ENCODE measurements at places on chromosomes 11 and 22.

GRCh38 chr11:34936945-34937629 lies 20.7 kb downstream of the PDHX start:
- no peaks in the 10 kb centered on the region for H3K27me3 ChIP-seq
- DNase-seq: no peak
- no peak overlapping the region for H3K4me3 ChIP-seq
- peaks cover 12% of the 10 kb centered on the region for H3K36me3 ChIP-seq
- peaks cover 27% of the 10 kb centered on the region for H3K4me1 ChIP-seq
- no peak overlapping the region for H3K27ac ChIP-seq

- peaks cover 27% of the 10 kb centered on the region for H3K27me3 ChIP-seq
- peaks cover 3% of the 10 kb centered on the region for H3K36me3 ChIP-seq
- H3K4me3 ChIP-seq: no peak overlapping the region
- no peak overlapping the region for H3K27ac ChIP-seq
- no peak for DNase-seq
- H3K4me1 ChIP-seq: peaks cover 10% of the 10 kb centered on the region
These were observed 102.3 kb upstream of the PITPNB start for GRCh38 chr22:28021116-28021997.

- H3K4me1 ChIP-seq: no peaks in the 10 kb centered on the region
- H3K36me3 ChIP-seq: no peaks in the 10 kb centered on the region
- H3K27ac ChIP-seq: no peak overlapping the region
These were observed 428.6 kb downstream of the CNTN5 start for GRCh38 chr11:99449345-99449744.

DNA sequence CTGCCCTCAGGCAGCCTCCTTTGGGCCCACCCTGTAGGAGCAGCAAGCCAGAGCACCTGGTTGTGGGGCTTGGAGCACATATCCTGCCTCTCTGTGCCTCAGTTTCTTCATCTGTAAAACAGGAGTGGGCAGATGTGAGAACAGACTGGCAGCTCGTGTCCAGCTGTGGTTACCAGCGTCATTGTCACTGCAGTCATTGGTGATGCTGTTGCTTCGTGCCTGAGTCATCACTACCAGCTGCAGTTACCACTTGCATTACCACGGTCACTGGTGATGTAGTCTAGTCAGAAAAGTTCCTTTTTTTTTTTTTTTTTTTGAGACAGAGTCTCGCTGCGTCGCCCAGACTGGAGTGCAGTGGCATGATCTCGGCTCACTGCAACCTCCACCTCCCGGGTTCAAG lies 20.4 kb downstream of the RSPH14 start:
- no peak overlapping the region for H3K4me3 ChIP-seq
- peaks cover 10% of the 10 kb centered on the region for H3K4me1 ChIP-seq
- no peaks in the 10 kb centered on the region for H3K36me3 ChIP-seq
- DNase-seq: no peak
- H3K27ac ChIP-seq: peak overlapping the region; percentile 91

GRCh38 chr11:130049328-130049771 lies 20.3 kb upstream of the APLP2 start:
- no peak overlapping the region for H3K4me3 ChIP-seq
- DNase-seq: no peak
- no peaks in the 10 kb centered on the region for H3K36me3 ChIP-seq
- no peak overlapping the region for H3K27ac ChIP-seq
- H3K27me3 ChIP-seq: no peaks in the 10 kb centered on the region
- no peaks in the 10 kb centered on the region for H3K4me1 ChIP-seq

DNA sequence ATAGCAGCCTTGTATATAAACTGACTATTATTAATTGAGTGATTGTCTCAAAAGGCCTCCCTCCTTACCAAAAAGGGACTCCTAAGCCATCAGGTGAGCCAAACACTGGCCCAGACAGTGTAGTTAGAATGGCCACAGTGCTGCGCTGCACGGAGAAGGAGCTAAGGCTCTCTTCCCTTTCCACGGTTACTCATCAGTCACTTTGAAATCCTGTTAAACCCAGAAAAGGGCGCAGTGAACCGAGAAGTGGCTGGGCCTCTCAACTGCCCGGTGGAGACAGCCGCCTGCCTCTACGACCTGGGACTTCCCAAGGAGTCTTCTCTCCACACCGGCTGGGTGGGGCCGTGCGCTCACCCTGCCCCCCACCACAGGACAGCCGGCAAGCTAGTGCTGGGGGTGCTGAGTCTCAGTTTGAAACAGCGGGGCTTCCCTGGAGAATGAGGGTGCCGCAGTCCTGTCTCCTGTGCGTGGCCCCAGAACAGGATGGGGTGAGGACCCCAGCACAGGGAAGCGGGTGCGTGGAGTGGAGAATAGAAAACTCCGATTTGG lies 1.3 kb downstream of the MYH9 start:
- H3K36me3 ChIP-seq: peaks cover 59% of the 10 kb centered on the region
- peak overlapping the region; percentile 95 for H3K4me3 ChIP-seq
- no peak for DNase-seq

DNA sequence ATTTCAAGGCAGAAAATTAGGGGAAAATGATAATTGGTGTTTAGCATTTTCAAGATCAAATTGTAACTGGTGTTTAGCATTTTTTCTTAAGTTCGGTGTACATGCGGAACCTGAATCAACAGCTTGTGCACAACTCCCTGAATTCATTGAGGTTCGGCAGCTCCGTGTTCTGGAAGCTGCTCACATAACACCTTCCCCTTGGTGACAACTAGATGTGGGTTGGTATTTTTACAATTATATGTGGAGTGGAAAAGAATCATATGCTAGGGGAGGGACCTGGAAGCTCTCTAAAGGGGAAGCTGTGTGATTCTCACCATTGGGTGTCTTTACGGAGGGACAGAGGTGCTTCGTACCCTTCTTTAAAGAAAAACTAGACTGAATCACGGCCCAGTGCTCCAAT lies 199.0 kb upstream of the MTNR1B start:
- no peak overlapping the region for H3K27ac ChIP-seq
- no peak overlapping the region for H3K4me3 ChIP-seq
- no peak for DNase-seq

DNA sequence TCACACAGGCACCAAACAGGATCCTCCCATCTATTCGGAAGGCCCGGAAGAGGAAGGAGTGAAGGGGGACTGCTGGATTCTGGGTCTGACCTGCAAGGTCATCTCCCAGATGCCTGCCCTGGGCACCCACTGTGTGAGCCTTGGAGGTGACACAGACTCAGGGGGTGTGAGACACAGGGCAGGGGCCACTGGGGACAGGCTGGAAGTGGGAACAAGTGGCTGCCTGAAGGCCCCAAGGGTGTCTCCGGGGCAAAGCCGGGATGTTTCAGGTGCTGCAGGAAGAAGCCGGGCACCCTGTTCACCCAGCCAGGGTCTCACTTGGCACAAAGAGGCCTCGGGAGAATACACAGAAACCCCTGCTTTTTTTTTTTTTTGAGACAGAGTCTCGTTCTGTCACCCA lies 385.5 kb downstream of the CTTN start:
- DNase-seq: no peak
- no peak overlapping the region for H3K27ac ChIP-seq
- H3K4me3 ChIP-seq: no peak overlapping the region
- no peaks in the 10 kb centered on the region for H3K4me1 ChIP-seq
- H3K36me3 ChIP-seq: no peaks in the 10 kb centered on the region
- H3K27me3 ChIP-seq: peaks cover 7% of the 10 kb centered on the region

DNA sequence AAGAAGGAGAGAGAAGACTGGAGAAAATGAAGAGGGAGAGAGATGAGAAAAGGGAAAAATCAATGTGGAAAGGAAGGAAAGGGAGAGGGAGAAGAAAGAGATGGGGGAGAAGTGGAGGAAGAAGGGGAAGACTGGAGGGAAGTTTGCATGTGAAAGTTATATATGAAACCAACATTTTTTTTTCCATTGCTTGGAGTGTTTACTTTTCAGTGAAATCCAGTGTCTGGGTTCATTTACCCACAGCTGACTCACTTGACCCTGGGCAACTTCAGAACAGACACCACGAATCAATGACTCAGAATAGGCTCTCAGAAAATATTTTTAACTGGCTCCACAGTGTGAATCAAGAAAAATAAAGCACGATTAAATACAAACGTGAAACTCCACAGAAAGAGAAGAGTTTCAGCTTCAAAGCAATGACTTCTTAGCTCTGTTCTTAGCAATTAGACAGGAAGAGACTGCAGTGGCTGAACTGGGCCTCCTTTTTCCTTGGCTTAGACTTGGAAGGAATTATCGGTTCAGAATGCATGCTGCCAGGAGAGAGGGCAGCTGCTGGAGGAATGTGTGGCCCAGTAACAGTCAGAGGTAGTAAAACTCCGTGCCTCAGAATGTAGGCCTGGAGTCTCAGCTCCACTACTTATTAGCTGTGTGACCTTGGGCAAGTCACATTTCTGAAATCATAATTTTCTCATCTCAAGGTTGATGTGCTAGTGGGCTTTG lies 237.5 kb downstream of the MIAT start:
- no peak overlapping the region for H3K27ac ChIP-seq
- H3K4me1 ChIP-seq: no peaks in the 10 kb centered on the region
- H3K36me3 ChIP-seq: no peaks in the 10 kb centered on the region
- DNase-seq: no peak
- peaks cover 55% of the 10 kb centered on the region for H3K27me3 ChIP-seq
- no peak overlapping the region for H3K4me3 ChIP-seq

GRCh38 chr11:34899633-34900016 lies 16.6 kb downstream of the APIP start:
- no peak for DNase-seq
- H3K27ac ChIP-seq: no peak overlapping the region
- H3K4me1 ChIP-seq: peaks cover 5% of the 10 kb centered on the region
- H3K36me3 ChIP-seq: peaks cover 3% of the 10 kb centered on the region
- H3K27me3 ChIP-seq: no peaks in the 10 kb centered on the region
- H3K4me3 ChIP-seq: no peak overlapping the region

DNA sequence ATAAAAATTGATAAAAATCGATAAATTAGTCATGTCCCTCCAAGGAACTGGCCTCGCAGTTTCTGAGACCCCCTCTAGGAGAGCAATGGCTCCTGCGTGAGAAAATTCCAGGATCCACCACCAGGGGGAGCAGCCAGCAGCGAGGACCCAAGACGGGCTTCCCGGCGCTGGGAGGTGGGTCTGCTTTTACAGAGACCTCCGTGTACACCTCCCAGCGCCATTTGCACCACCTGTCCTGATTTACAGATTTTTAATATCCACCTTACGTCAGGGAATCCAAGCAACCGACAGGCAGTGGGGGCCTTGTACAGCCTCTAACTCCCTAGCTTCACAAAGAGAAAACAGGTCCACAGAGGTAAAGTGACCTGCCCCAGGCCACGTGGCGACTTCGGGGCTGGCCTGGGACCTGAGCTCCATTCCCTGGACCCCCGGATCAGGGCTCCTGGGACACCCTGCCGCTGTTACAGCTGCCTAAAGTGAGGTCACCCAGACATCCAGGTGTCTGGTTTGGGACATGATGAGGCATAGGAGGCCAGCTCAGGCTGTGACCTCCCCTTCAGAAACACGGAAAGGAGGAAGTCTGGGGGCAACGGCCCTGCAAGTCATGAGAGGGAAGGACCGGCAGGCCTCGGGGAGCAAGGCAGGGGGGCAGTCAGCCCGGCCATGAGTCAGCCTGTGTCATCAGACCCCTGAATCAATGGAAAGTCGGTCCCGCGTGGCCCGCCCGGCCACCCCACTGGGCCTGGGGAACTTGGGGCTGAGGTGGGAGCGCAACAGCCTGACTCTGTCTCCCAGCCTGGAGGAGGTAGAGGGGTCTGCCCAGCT lies 3.5 kb downstream of the OSM start:
- H3K4me3 ChIP-seq: peak overlapping the region; percentile 54
- peaks cover 44% of the 10 kb centered on the region for H3K4me1 ChIP-seq
- no peaks in the 10 kb centered on the region for H3K27me3 ChIP-seq
- H3K27ac ChIP-seq: peak overlapping the region; percentile 54
- H3K36me3 ChIP-seq: peaks cover 37% of the 10 kb centered on the region
- DNase-seq: peak; percentile 77

- H3K27me3 ChIP-seq: no peaks in the 10 kb centered on the region
- H3K4me3 ChIP-seq: no peak overlapping the region
- no peaks in the 10 kb centered on the region for H3K4me1 ChIP-seq
- H3K27ac ChIP-seq: no peak overlapping the region
- no peaks in the 10 kb centered on the region for H3K36me3 ChIP-seq
These were observed 90.6 kb downstream of the TMEM135 start for GRCh38 chr11:87128372-87128771.

- H3K27ac ChIP-seq: no peak overlapping the region
- no peaks in the 10 kb centered on the region for H3K36me3 ChIP-seq
- no peaks in the 10 kb centered on the region for H3K4me1 ChIP-seq
- no peak overlapping the region for H3K4me3 ChIP-seq
These were observed 29.8 kb upstream of the TMEM135 start for GRCh38 chr11:87007963-87008362.

GRCh38 chr11:72924568-72925190 lies 110.5 kb downstream of the ATG16L2 start:
- no peak overlapping the region for H3K4me3 ChIP-seq
- H3K4me1 ChIP-seq: no peaks in the 10 kb centered on the region
- peak overlapping the region; percentile 28 for H3K27ac ChIP-seq
- H3K27me3 ChIP-seq: no peaks in the 10 kb centered on the region

DNA sequence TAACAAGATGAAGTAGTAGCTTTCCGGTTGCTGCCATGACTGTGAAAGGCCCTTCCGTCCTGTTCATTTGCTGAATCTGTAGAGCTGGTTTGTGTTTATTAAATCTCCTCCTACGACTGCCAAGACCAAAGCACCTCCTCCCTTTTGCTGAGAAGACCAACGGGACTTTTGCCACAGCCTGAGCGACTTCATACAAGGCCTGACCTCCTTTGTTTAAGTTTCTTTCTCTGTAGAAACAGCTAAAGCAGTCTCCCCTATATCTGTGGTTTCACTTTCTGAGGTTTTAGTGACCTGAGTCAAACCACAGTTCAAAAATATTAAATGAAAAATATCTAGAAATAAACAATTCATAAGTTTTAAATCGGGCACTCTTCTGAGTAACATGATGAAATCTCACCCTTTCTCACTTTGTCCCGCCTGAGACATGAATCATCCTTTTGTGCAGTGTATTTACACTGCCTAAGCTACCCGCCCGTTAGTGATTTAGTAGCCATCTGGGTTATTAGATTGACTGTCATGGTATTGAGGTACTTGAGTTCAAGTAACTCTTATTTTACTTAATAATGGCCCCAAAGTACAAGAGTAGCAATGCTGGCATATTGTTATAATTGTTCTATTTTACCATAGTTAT lies 119.1 kb upstream of the LRRC4C start:
- DNase-seq: no peak
- H3K27me3 ChIP-seq: no peaks in the 10 kb centered on the region
- no peak overlapping the region for H3K27ac ChIP-seq
- no peak overlapping the region for H3K4me3 ChIP-seq
- H3K36me3 ChIP-seq: no peaks in the 10 kb centered on the region

DNA sequence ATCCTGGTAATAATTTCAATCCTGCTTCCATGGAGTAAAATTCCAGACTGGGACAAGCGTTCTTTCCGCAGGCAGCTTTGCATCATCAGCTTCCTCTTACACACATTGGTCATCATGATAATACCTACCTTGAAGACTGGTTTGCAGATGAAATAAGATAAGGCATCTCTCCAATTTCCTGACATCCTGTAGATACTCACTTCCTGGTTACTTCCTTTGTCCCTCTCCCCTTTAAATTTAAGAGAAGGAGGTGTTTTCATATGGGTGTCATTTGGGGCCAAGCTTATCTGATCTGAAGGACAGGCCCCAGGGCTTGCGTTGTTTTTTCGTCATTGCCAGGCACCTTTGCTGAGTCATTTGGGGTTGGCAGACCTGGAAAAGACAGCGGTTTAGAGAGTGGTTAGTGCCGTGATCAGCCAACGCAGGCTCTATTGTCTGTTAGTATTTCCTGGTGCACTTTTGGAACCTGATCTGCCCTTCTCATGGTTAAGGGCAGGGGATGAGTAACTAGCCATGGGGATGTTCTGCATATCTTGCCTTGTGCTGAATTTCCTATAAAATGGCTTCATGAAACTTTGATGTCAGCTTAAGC lies 24.1 kb downstream of the GRAMD1B start:
- peaks cover 21% of the 10 kb centered on the region for H3K4me1 ChIP-seq
- peak overlapping the region; percentile 55 for H3K4me3 ChIP-seq
- H3K27me3 ChIP-seq: no peaks in the 10 kb centered on the region
- peaks cover 11% of the 10 kb centered on the region for H3K36me3 ChIP-seq
- H3K27ac ChIP-seq: peak overlapping the region; percentile 76

Data from effector memory CD8-positive, alpha-beta T cell (primary cell).